ENCODE measurements at places on chromosomes 12 and 14.

GRCh38 chr14:96914571-96915128, 117.5 kb downstream of the VRK1 start:
- no peak for DNase-seq

GRCh38 chr12:6958609-6959057, 7.5 kb downstream of the PTPN6 start:
- DNase-seq: no peak

DNA sequence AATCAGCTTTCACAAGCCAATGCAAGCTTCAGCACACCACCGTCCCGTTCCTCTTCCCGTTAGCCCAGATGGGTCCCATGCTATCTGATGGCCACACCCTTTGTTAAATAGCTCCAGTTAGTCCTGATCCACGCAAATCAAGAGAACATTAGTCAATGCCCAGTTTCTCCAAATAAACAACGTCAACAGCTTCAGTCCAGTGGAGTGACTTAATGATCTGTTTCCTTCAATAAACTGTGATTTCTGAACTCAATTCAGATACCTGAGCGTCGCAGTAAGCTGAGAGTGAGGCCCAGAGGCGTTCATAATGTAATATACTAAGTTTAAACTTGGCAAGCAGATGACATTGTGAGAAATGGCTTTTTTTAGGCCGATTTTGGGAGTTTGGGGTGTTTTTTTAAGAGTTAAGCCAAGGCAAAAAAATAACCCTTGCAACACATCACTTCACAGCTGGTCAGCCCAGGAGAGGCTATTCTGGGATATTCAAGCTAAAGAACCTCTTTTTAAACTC, 112.3 kb downstream of the ZFP36L1 start:
- no peak for DNase-seq

DNA sequence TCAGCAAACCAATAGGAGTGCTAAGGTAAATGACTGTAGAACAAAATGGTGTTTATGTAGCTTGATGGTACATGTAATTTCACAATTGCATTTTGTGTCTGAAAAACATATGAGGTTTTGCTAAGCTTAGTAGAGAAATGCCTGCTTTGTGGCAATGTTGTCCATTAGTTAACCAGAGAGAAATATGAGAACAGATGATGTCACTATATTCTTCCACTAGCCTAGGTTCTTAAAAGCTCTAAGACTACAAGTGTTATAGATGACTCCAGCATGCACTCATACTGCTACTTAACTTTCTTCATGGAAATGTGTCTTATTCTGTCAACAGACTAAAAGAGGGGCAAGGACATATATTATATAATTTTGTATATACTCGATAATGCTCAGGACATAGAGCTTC, 309.4 kb downstream of the APAF1 start:
- no peak for DNase-seq

DNA sequence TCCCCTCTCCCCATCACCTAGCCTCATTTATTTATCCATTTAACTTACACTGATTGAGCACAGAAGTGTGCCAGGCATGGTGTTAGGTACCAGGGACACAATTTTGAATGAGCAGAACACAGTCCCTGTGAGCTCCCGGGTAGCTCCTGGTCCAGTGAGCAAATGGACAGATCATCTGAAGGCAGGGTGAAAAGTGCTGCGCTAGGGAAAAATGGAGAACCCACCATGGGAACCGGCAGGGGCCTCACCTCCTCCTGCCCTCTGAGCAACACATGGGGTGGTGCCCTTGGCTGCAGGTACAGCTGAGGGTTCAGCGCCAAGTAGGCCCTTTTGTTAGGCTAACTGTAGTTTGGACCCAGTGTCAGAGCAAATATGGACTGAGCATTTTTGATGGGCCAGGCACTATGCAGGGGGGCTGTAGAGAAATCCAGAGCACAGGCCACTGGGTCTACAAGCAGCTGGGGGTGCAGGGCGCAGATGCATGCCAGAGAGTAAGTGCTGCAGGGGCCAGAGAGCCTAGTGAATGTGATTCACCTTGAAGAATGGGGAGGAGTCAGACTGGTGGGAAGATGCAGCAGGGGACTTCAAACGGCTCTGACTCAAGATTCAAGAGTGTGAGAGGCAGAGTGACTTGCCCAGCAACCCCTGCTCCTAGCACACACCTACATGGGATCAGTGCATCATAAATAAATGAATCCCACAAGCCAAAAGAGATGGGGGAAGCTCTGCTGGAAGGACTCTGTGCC, 28.2 kb downstream of the LTBP2 start:
- DNase-seq: no peak

DNA sequence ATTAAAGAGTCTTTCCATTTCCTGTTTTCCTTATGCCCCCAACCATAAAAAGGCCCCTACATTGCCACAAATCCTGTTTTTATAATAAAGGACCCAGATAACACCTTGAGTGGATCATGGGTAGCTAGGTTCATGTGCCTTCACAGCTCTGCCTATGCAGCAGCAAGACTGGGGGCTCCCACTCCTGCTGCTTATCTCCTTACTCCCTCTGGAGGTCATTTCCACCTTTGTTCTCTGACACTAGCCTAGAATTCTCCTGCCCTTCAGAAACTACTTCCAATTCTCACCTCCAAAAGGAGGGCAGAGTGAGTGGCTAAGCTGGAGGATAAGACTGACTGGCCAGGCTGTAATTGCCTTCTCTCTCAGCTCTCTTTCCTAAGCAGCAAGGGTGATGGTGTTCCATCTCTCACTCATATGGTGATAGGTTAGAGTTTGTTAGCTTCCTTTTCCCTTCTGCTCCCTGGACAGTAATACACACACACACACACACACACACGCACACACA, 20.0 kb upstream of the STAC3 start:
- no peak for DNase-seq

Measured in T-helper 22 cell (primary cell).